ENCODE measurements at places on chromosomes 6 and 20. TPM values are rescaled to one million over a fixed set of nuclear protein-coding genes. Genes with fewer than 3 reads are reported as not detected.

Gene ANKRD6
- total RNA-seq = 4.7 TPM

Gene ADGB
- total RNA-seq = not detected

Gene SLC16A10
- total RNA-seq = not detected

Gene TRIM40
- not detected for total RNA-seq

Gene CLIC1
- total RNA-seq = 887 TPM

Gene CNR1
- total RNA-seq = not detected

Gene WFDC12
- not detected for total RNA-seq

Gene ELOVL5
- 66.0 TPM for total RNA-seq

Gene CALHM4
- not detected for total RNA-seq

Gene PSORS1C2
- total RNA-seq = not detected

Gene PPP1R3G
- total RNA-seq = 0.04 TPM

Gene MRPL14
- 133 TPM for total RNA-seq

Gene FAM162B
- 0.08 TPM for total RNA-seq

Gene PRICKLE4
- 1.4 TPM for total RNA-seq

Gene HLA-DQA1
- not detected for total RNA-seq

Gene TSBP1
- total RNA-seq = not detected

Gene IL17A
- total RNA-seq = not detected

Gene SCRT2
- total RNA-seq = not detected

Gene HNF4A
- not detected for total RNA-seq

Gene ELOVL2
- not detected for total RNA-seq

Measured in hair follicular keratinocyte (primary cell).